A172 (cell line): ENCODE measurements at places on chromosomes 2 and 18.

- DNase-seq = no peak
Observed at GRCh38 chr2:161044095-161044865, 115.9 kb upstream of the TANK start.

- no peak for DNase-seq
Observed at GRCh38 chr2:157783245-157783644, 92.9 kb downstream of the ACVR1 start.

GRCh38 chr2:14601156-14601770, 31.3 kb upstream of the LRATD1 start:
- peak; percentile 36 for DNase-seq

GRCh38 chr2:7992612-7993602, 688.9 kb upstream of the ID2 start:
- DNase-seq = no peak

GRCh38 chr2:74953796-74954499, 4.5 kb upstream of the POLE4 start:
- DNase-seq = no peak

DNA sequence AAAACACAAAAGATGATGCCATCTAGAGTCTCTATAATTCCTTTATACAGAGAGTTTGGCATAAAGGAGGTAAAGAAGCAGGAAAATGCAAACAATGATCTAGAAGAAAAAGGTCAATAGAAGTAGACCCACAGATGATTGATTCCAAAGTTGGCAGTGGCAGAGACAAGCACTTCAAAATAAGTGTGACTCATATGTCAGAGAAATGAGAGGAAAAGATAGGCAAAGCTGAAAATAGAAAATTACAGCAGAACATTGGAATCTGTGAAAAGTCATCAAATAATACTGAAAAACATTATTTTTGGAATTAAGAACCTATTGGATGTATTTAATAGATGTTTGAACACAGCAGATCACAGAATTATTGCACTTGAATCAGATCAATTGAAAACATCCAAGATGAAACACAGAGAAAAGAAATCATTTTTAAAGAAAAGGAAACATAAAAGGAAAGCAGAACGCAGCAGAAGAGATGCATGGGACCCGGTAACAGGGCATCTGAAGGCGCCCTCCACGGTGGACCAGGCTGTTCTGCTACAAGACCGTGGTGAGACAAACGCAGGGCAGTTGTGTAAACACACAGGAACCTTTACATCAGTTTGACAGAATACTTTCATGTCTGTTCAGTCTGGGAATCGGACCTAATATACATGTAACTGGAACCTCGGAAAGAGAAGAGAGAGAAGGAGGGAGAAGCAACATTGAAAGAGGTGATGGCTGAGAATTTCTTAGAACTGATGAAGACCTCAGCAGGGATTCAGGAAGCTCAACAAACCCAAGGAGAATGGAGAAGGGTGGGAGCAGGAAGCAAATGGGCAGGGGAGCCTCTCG, 74.6 kb upstream of the GPC1 start:
- DNase-seq = no peak

DNA sequence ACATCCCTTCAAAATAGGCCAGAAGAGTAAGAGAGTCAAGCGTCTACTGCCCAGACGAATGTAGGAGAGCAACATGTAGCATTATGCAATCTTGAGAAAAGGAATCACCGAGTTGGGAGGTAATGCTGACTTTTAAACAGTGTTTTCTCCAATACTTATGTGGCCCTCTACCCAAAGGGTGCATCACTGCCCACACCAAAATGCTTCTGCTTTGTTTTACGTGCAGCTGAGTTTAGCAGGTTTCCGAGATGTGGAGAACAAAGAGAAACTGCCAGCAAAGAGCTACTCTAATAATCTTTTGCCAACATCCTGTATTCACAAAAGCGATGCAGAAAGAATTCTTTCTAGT, 63.4 kb upstream of the ZEB2 start:
- DNase-seq = no peak

DNA sequence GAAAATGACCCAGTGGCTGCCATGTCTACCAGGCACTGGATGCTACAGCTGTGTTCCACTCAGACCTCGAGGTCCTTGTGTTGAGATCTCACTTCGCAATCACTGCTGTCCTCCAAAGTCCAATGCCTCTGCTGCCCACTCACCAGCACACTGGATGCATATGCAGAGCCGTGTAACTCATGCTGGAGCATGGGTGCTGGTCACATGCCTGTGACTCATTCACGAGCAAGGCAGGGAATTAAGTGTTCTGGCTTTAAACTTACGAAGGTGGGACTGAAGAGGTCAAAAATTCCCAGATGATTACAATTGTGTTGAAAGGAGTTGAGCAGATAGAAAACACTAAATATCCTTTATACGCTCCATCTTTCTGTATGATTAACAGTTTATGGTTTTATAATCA, 417.5 kb downstream of the NUP35 start:
- DNase-seq = peak; percentile 72

- no peak for DNase-seq
Observed at GRCh38 chr2:14134771-14135170, 497.7 kb upstream of the LRATD1 start.

GRCh38 chr18:45399146-45399545, 216.1 kb upstream of the SLC14A2 start:
- no peak for DNase-seq

DNA sequence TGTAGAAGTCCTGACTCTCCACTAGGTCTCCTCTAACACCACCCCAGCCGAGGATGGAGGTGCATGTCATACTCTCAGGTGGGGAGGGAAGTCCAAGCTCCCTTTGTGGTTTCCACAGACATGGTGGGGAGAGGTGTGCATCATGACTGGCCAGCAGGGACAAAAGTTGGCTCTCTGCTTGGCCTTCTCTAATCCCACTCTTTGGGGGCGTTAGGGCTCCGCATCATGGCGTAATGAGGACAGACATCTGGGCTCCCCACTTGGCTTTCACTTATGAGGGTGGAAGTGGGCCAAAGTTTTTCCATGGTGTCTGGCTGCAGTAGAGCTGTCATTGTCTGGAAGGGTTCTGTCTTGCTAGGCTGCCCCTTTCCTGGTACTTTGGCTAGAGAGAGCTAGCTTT, 80.7 kb upstream of the DAPL1 start:
- no peak for DNase-seq

DNA sequence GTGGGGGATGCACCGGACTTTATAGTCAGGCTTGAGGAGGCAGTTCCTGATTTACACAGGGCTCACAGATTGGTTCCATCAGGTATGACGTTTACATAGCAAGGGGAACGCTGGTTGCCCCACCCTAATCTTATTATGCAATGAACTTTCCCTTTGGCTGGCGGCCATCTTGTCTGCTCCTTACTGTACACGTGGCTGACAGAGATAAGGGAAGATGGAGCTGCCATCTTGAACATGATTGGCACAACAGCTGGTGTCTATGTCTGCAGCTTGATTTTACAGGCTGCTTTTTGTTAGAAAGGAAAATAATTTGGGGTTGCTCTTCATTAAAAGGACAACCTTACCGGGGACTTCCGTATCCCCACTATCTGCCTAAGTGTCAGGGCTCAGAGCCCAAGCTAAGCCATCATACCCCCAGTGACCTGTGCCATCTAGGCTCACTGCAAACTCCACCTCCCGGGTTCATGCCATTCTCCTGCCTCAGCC, 33.5 kb upstream of the ATG16L1 start:
- DNase-seq = no peak
